ENCODE measurements at places on chromosomes 1 and 21. TPM values are rescaled to one million over a fixed set of nuclear protein-coding genes. Genes with fewer than 3 reads are reported as not detected.

Gene RBM11
- not detected for polyA plus RNA-seq

Gene GNAT2
- polyA plus RNA-seq, result not detected

Gene CTNNBIP1
- 5.6 TPM for polyA plus RNA-seq

Gene MR1
- polyA plus RNA-seq, result 9.1 TPM

Gene PAQR7
- polyA plus RNA-seq, result 5.9 TPM

- DNase-seq, result no peak
Observed at GRCh38 chr1:14366091-14367018, 232.1 kb upstream of the KAZN start.

- DNase-seq, result no peak
Observed at GRCh38 chr1:191702124-191702523, 456.1 kb upstream of the RGS18 start.

- no peak for DNase-seq
Observed at GRCh38 chr1:48031676-48032075, 34.5 kb upstream of the TRABD2B start.

- DNase-seq, result peak; percentile 59
Observed at GRCh38 chr1:159132271-159132881, 39.0 kb upstream of the CADM3 start.

DNA sequence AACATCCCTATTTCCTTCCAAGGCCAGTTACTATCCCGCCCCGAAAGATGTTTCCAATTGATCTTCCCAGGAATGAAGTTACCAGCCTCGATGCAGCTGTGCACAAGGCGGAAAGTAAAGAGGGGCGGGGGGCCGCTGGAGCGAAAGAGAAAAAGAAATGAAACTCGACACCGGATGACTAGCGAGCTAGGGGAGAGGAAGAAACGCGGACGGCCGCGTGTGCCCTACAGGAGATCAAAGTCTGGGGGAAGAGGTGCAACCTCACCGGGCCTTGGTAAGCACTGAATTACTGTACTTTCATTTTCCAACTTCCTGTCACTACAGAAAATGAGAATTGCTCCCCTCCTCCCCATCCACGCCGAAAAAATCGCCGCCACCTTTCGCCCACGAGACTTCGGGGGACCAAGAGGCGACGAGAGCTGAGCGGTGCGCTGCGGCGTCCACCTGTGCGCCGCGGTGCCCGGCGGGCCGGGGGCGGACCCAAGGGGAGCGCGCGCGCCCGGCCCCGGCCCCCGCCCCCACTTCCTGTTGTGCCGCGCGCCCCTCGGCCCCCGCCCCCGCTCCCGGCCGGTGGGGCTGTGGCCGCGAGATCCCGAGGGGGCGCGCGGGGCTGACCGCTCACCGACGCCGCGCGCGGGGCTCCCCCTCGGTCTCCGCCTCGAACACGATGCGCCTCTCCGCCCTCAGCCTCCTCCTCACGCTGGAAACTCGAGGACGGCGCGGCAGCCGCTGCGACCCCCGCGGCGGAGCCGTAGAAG is 622 bp downstream of the ELK4 start:
- DNase-seq, result peak; percentile 82

- DNase-seq, result no peak
Observed at GRCh38 chr1:54277451-54278341, 77.7 kb downstream of the MRPL37 start.

- DNase-seq, result no peak
Observed at GRCh38 chr1:63901094-63901493, 127.3 kb downstream of the ROR1 start.

DNA sequence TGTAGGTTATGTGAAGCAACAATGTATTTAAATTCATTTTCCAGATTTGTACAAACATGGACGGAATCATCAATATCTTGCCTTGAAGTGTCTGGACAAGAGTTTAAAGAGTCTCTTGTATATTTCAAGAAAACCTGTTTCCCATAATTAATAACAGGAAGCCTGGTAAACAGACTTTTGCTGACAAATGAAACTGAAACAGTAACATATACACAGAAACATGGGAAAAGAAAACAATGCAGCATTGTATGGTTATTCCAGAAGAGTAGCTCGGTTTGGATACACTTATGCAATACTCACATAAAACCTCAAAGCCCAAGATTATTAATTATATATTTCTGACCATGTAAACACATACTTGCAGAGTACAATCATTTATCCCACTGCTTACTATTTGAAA is 265.5 kb downstream of the PTPRC start:
- no peak for DNase-seq

DNA sequence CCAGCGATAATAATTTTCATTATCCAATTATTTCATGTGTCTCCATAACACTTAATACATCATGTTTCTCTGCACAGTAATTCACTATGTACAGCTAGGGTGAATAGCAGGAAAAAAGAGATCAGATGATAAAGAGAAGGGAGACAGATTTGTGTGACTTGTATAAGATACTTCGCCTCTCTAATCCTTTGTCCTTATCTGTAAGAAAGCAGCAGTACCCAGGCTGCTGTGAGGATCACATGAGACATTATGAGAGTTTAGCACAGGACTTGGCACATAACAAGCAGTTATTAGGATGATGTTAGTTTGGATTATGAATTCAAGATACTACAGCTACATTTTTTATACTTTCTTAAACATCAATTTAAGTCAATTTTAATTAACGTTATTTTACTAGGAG is 6.3 kb downstream of the ERG start:
- no peak for DNase-seq

DNA sequence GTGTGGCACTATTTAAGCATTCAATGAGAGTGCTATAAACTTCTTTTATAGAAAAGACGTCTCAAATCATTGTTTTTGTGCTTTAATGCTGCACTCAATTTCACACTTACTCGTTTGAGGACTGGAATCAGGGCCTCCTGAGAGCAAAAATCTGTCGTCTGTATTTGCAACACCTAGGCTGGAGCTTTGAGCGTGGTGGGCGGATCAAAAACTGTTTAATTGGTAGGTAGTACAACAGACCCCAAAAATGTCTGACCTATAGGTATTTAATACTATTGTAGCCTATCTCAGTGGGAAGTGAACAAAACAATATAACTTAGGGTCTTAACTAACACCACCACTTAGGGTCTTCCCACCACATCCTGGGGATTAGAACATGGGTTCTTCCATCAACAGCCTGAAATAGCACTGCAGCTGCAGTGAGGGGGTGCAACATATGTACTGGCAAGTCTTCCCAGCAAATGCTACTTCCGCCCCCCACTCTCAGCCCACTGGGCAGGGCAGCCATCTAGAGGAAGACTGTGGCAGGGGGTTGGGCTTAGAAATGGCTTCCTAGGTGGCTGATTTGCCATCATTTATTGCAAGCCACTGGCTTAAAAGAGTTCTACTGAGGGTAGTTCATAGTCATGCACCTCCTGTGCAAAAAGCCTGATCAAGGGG is 48.3 kb downstream of the CD46 start:
- no peak for DNase-seq

GRCh38 chr1:207946756-207947155 is 35.8 kb upstream of the CD34 start:
- no peak for DNase-seq

DNA sequence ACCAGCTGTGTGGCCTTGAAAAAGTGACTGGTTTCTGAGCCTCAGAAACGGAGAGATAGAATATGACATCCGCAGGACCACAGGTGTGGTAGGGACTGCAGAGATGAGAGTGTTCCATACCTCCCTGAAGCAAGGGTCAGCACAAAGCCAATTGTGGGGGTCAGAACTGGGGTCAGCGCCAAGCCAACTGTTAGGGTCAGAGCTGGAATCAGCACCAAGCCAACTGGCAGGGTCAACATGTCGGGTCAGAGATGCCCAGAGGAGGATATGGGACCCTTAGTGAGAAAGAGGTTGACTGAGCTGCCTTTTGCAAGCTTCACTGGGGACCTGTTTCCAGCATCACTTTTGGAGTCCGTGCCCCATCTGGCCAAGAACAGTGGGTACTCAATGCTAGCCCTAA is 93.9 kb downstream of the MATN1 start:
- DNase-seq, result no peak

DNA sequence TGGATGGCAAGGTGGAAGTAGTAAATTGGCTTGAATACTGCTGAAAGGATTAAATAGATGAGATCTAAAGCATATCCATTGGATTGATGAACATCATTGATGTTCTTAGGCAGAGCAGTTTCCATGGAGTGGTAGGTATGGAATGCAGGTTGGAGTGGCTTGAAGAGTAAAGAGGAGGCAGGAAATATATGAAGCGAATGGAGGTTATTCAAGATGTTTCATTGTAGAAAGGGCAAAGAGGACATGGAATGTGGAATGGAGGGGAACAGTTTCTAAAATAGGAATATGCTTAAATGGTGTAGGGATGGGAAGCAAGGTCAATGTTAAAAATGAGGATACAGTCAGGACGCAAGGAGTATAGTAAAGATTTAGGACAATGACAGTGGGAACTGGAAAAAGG is 6.1 kb downstream of the OSBPL9 start:
- no peak for DNase-seq

DNA sequence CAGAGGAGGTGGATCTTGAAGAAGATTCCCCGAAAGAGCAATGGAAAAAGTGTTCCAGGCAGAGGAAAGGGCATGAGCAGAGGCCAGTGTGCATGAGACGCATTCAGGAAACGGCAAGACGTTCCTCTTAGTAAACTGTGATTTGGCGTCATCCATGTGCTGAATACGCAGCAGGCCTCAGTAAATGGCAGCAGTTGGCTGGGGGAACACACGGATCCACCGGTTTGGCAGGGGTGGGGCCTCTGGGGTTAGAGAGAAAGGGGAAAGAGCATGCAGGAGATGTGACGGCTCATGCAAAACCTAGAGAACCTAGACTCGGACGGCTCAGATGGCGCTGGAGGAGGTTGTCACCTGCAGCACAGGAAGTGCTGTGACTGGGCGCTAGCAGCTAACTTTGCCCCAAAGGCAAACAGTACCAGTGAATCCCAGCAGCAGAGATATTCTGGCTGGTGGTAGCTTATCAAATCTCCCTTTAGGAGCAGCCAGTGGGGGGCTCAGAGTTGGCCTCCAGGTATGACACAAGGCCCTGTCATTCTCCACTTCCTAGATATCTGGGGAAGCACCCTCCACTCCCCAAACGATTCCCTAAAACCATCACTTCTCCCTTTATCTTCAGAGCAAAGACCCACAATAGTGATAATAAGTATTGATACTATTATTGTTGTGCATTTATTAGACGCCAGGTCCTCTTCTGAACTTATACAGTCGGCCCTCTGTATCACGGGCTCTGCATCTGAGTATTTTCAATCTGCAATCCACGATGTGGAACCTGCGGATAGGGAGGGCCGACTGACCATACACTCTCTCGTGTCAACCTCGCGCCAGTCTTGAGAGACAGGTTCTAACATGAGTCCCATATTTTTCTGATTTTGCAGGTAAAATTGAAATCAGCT is 7.6 kb downstream of the LAPTM5 start:
- no peak for DNase-seq

- DNase-seq, result no peak
Observed at GRCh38 chr1:52651904-52652303, 18.9 kb downstream of the SHISAL2A start.

DNA sequence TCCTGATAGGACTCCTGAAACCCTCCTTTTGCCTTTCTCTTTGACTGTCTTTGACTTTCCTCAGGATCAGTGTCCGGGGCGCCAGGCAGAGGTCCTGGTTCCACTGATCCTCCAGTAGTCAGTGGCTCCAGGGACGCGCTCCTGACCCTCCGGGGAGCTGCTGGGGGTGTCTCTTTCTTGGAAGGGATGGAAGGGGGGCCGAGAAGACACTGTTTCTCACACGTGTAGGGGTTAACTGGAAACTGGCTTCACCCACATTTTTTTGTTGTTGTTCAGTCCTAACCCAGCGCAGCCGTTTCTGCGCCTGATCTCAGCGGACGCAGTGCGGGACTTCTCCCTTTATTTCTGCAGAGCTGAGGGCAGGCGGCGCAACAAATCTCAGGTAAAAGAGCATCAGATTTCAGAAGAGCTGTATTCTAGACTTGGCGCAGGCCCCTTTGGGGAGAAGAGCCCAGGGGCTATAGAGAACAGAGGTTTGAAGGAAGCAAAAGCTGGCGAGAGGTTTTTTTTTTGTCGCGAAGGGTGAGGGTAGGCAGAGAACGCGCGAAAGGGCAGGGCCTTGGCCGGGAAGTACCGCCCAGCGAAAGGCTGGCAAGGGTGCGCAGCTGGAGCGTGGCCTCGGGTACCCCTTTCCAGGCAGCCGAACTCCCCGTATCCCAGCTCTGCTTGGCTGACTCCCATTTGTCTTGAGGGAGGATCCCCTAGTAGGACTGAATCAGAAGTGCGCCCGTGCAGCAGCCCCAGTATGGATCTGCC is 4.3 kb upstream of the LHX9 start:
- no peak for DNase-seq

DNA sequence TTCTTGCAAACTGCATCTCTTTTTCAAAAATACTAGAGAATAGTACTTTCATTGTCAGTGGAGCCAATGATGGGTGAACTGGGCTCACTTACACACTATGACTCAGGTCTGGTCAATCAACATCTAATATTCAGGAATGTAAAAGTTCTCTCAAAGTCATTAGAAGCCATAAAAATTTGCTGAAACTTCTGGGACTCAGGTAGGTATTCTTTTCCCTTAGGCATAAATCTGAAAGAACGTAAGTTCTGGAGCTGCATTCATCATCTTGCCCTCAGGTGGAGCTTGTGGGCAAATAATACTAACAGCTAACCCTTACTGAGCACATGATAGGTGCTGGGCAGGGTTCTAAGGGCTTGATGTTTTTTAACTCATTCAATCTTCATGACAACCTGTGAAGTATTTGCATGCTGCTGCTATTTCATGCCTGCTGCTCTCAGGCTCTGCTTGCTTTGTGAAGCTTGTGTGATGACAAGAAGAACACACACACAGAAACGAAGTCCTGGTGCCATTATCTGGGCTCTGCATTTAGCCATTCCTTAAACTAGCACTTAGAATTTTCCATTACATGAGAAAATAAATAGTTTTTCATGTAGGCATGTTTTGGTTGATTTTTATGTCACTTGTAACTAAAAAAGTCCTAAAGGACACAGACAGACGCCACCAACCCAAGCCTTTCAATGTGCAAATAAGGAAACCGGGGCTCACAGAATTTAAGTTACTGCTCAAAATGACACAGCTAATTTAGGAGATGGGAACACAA is 394.2 kb upstream of the LYPLAL1 start:
- no peak for DNase-seq

DNA sequence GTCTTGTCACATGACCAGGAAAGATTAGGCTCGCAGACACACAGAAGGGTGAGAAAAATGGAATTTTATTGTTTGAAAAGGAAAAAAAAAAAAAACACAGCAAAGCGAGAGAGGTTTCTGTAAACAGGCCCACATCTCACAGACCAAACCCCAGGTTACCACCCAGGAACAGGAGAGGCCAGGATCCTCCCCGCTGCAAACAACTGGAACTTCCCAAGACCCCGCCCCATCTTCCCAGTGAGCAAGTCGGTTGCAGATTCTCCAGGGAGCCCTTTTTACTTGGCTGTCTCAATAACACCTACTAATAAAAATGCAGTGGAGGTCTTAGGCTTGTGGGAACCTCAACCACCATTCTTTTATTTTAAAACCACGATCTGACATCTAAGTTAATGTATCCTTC is 84.7 kb upstream of the ETS2 start:
- DNase-seq, result no peak
